Diencephalon (tissue), 1 donor: ENCODE measurements at places on chromosomes 6 and 20. TPM values are rescaled to one million over a fixed set of nuclear protein-coding genes. Genes with fewer than 3 reads are reported as not detected.

Gene ARMC2
- 29.5 TPM for total RNA-seq

Gene CD40
- total RNA-seq, result 0.92 TPM

Gene ADISSP
- total RNA-seq, result 17.3 TPM

Gene FNDC1
- 0.46 TPM for total RNA-seq

Gene FAM162B
- 2.8 TPM for total RNA-seq
